ENCODE measurements at places on chromosomes 7 and 10. TPM values are rescaled to one million over a fixed set of nuclear protein-coding genes. Genes with fewer than 3 reads are reported as not detected.

Gene CPEB3
- polyA plus RNA-seq, result 2.3 TPM

Gene SPDYE6
- 2.4 TPM for polyA plus RNA-seq

Gene SPDYE9
- 1.1 TPM for polyA plus RNA-seq

DNA sequence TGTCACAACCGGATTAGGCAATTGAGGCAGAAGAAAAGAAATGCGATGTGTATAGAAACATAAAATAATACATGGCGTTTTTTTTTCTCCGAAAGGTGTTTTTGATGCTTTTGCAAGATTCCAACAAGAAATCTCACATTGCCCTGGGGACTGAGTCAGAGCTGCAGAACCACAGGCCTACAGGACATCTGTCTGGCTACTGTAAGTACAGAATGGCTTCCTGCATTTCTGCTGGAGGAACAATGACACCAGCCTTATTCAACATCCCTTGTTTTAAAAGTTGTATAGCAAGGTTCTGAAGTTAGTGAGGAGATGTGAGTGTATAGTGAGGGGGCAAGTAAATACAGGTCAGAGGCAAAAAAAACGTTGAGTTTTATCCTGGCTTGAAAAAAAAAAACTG lies 256.4 kb downstream of the ABCA13 start:
- no peak for DNase-seq

Gene SPDYE1
- polyA plus RNA-seq, result 0.60 TPM

Gene OPALIN
- polyA plus RNA-seq, result not detected

Gene FAM237B
- polyA plus RNA-seq, result 0.34 TPM

- peak; percentile 48 for DNase-seq
Measured at GRCh38 chr7:46352004-46352954, 431.2 kb upstream of the IGFBP3 start.

GRCh38 chr10:132319853-132320653 lies 11.9 kb upstream of the LRRC27 start:
- DNase-seq, result no peak

Gene LRWD1
- polyA plus RNA-seq, result 17.4 TPM

Gene ANKMY2
- 31.8 TPM for polyA plus RNA-seq

DNA sequence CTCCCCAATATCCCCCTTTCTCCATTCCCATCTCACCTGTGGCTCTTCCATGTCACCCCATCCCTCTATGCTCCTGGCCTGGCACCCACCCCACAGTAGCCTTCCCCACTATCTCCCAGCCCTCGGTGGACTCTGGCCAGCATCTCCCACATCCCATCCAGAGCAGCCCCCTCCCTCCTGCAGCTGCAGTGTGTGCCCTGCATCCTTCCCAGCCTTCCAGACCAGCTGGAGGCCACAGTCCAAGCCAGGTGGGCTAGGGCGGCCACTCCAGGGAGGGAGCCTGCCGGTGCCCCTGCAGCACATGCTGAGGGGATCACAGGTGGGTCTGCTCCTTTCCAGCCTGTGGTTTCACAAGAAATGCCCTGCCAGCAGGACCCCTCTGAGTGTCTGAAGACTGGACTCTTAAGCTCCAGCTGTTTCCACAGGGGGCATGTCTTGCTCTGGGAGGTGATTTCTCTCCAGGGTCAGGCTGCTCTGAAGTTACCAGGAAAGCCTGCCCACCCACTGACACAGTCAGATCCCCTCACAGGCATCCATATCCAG lies 90.9 kb upstream of the PPIF start:
- no peak for DNase-seq

GRCh38 chr7:117791877-117792780 lies 81.1 kb downstream of the CTTNBP2 start:
- no peak for DNase-seq

- DNase-seq, result no peak
Measured at GRCh38 chr10:3791974-3792633, 7.1 kb upstream of the KLF6 start.

DNA sequence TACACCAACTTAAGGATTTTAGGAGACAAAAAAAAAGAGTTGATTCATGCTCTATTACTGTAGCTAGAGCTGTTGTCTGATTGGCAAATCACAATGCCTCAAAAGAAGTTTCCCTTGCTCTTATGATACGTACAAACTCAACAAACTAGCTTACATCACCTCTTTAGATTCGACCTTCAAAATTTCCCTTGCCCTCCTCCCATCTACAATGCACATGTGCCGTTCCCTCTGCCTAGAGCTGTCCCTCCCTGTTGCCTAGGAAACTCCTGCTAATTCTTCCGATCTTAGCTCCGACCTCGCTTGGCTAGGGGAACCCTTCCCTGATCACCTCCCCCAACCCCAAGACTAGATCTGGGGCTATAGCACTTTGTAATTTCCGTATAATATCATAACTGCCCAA lies 55.4 kb downstream of the MAP3K8 start:
- DNase-seq, result no peak

- DNase-seq, result no peak
Measured at GRCh38 chr7:41917-42565, 150.3 kb upstream of the FAM20C start.

Measured in left renal pelvis (tissue), 4 donors.